Vagina (tissue), 2 donors: ENCODE measurements at places on chromosomes 6 and 20. TPM values are rescaled to one million over a fixed set of nuclear protein-coding genes. Genes with fewer than 3 reads are reported as not detected.

DNA sequence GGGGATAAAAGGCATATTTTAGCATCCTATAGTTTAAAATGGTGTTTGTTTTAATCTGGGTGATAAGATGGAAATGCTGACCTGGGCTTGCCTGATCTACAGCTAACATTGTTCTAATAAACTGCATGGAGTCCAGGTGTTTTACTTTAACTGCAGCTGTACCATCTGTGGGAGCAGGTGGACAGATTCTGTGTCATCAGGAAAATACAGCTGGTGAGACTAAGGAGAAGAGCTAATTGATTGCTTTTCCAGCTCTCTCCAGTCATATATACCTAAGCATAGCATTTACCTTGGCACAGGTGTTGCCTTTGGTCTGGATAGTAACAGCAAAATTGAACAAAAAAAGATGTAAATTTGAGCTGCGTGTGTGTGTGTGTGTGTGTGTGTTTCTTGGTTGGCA, 31.6 kb downstream of the CBFA2T2 start:
- H3K36me3 ChIP-seq = no peaks in the 10 kb centered on the region
- H3K4me1 ChIP-seq = peaks cover 20% of the 10 kb centered on the region
- no peaks in the 10 kb centered on the region for H3K27me3 ChIP-seq
- no peak overlapping the region for H3K27ac ChIP-seq
- no peak for DNase-seq

DNA sequence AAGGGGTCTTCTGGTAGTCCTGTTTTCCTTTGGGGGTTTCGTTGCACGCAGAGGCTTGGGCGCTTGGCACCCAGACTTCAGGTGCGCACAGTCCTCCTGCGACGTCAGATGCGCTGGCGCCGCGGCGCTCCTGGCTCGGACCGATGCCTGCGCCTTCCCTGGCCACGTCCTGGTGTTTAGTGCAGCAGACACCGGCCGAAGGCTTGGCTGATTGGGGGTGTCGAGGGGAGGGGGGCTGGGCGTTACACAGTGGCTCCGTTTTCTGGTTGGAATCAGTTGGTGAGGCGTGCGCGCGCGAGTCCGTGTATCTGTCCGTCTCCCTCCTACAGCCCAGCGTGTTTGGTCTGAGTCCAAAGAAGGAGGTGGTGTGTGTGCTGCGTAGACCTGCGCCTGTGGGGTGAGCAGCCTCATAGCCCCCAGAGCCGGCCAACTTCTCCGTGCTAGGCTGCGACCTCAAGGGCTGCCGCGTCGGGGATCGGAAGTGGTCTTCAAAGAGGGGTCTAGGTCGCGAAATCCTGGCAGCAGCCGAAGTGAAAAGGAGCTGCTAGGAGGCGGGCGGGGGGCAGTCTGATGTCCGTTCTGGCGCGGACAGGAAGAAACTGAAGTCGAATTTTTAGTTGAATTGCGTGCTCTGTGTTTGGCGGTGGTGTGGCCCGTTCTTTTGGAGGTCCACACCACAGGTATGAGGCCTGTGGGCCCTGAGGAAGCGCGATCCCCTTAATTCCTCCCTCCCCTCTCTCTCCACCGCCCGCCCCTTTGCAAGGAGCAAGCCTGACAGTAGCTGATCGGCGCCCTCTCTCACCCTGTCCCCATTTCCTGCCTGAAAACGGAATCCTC, 1.5 kb downstream of the SYNDIG1 start:
- H3K27ac ChIP-seq = no peak overlapping the region
- H3K4me1 ChIP-seq = peaks cover 10% of the 10 kb centered on the region
- no peak for DNase-seq
- H3K36me3 ChIP-seq = no peaks in the 10 kb centered on the region
- H3K4me3 ChIP-seq = peak overlapping the region; percentile 42

DNA sequence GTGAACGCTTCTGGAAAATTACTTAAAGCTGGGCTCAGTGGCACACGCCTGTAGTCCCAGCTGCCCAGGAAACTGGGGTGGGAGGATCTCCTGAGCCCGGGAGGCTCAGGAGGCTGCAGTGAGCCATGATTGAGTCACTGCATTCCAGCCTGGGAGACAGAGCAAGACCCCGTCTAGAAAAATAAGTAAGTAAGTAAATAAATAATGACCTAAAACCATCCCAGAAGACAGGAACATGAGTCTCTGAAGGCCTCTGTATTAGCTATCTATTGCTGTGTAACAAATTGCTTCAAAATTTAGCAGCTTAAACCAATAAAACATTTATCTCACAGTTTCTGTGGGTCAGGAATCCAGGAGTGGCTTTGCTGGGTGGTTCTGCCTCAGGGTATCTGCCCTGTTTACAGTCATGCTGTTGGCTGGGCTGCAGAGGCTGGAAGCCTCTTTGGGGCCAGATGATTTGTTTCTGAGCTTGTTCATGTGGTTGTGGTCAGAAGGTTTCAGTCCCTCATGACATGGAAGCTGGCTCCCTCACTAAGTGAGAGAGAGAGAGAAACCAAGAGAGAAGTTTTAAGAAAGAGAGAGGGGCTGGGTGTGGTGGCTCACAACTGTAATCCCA, 48.4 kb upstream of the NCOA3 start:
- DNase-seq = no peak
- H3K36me3 ChIP-seq = no peaks in the 10 kb centered on the region
- peaks cover 5% of the 10 kb centered on the region for H3K4me1 ChIP-seq
- H3K27ac ChIP-seq = no peak overlapping the region
- no peak overlapping the region for H3K4me3 ChIP-seq

DNA sequence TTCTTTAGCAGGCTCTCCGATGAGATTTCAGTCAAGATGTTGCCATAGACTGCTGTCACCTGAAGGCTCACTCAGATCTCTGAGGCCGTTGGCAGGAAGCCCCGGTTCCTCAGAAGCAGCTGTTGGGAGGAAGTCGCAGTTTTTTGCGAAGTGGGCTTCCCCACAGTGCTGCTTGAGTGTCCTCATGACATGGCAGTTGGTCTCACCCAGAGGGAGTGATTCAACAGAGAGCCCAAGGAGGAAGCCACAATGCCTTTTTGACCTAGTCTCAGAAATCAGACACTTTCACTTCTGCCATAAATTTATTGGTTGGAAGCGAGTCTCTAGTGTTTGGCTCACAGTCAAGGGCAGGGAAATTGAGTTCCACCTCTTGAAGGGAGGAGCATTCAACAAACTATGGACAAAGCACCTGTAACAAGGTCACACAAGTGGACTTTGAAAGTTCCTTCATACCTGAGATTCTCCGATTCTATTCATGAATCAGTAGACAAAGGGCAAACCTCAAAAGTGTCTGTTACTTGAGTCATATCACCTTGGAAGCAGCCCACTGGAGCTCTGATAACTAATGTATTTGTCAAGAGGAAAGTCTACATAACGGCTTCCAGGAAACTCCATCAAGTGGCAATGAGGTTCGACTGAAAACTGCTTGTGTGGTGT, 208.3 kb downstream of the TASP1 start:
- H3K36me3 ChIP-seq = peaks cover 3% of the 10 kb centered on the region
- no peak overlapping the region for H3K27ac ChIP-seq
- no peaks in the 10 kb centered on the region for H3K4me1 ChIP-seq

Gene C2
- total RNA-seq = 2.9 TPM

DNA sequence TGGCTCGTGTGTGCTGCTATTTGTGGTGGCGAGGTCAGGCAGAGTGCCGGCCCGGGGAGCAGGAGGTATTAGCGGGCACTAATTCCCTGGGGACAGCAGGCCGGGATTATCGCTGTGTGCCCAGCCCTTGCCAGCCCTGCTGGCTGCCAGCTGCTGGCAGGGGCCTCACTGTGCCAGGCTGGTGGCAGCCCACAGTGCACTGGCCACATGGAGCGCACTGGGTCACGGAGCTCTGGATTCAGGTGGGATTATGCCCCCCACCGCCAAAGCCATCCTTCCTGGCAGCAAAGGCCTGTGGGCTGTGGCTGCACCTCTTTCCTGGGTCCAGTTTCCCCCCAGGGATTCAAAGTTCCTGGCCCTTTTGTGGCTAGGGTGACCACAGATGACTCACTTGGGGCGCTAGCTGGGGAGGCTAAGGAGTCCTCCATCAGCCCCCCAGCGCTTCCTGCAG, 59.7 kb downstream of the YTHDF1 start:
- H3K36me3 ChIP-seq = no peaks in the 10 kb centered on the region
- H3K4me1 ChIP-seq = peaks cover 2% of the 10 kb centered on the region
- H3K27me3 ChIP-seq = no peaks in the 10 kb centered on the region

- no peaks in the 10 kb centered on the region for H3K27me3 ChIP-seq
- H3K27ac ChIP-seq = no peak overlapping the region
- no peaks in the 10 kb centered on the region for H3K36me3 ChIP-seq
- H3K4me1 ChIP-seq = peaks cover 9% of the 10 kb centered on the region
- DNase-seq = no peak
- no peak overlapping the region for H3K4me3 ChIP-seq
Measured at GRCh38 chr6:89357390-89357789, 4.9 kb upstream of the UBE2J1 start.

DNA sequence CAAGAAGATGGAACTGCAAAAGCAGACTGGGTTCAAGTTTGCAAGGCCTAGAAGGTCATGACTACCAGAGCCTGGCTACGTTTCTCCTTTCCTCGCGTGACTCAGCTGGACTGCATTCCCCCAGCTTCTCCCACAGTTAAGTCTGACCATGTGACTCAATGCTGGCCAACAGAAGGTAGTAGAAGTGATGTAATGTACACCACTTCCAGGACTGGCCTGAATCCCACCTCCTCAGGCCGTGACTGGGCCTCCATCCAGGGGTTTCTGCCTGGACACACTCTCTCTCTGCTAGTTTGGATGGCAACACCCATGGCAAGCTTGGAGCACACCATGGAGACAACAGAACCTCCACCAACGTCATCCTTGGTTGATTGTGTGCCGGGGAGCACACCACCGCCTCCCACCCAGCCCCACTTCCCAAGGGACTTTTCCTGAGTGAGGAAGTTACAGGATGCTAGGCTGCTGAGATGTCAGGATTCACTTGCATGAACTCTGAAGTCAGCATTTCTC, 112.0 kb upstream of the CDYL start:
- H3K27me3 ChIP-seq = no peaks in the 10 kb centered on the region
- peaks cover 6% of the 10 kb centered on the region for H3K4me1 ChIP-seq
- peak overlapping the region; percentile 68 for H3K27ac ChIP-seq
- no peaks in the 10 kb centered on the region for H3K36me3 ChIP-seq

Gene DEFB115
- not detected for total RNA-seq

- H3K4me3 ChIP-seq = no peak overlapping the region
- no peaks in the 10 kb centered on the region for H3K27me3 ChIP-seq
- no peak overlapping the region for H3K27ac ChIP-seq
- H3K4me1 ChIP-seq = no peaks in the 10 kb centered on the region
- no peaks in the 10 kb centered on the region for H3K36me3 ChIP-seq
Measured at GRCh38 chr6:55773620-55774216, 101.7 kb downstream of the BMP5 start.

DNA sequence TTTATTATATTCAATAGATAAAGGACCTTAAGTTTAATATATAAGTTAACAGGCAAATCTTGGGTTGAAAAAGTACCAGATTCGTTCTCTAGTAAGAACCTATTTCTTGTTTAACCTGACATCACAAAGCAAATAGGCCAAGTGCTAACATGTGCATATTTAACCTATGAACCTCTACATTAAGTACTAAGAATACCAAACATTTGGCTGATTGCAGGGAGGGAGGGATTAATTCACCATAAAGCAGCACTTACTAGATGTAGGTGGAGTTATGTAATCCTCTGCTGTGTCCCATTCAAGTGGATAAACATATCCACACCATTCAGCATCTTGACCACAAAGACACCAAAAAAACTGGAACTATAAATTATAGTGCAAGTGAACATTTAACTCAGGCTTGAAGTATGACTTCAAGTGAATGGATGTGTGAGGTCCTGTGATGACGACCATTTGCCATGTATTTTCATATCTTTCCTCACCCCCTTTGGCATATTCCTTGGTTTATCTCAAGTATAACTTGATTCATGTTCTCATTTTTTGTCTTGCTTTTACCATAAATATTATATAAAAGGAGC, 10.2 kb downstream of the STX11 start:
- H3K27me3 ChIP-seq = no peaks in the 10 kb centered on the region
- H3K36me3 ChIP-seq = no peaks in the 10 kb centered on the region
- H3K4me1 ChIP-seq = peaks cover 10% of the 10 kb centered on the region
- H3K4me3 ChIP-seq = no peak overlapping the region
- no peak for DNase-seq

Gene BMP5
- not detected for total RNA-seq

Gene CD2AP
- 23.6 TPM for total RNA-seq

GRCh38 chr6:3341467-3341866, 82.7 kb downstream of the PSMG4 start:
- peak overlapping the region; percentile 26 for H3K27ac ChIP-seq
- DNase-seq = no peak
- H3K36me3 ChIP-seq = no peaks in the 10 kb centered on the region
- no peak overlapping the region for H3K4me3 ChIP-seq

DNA sequence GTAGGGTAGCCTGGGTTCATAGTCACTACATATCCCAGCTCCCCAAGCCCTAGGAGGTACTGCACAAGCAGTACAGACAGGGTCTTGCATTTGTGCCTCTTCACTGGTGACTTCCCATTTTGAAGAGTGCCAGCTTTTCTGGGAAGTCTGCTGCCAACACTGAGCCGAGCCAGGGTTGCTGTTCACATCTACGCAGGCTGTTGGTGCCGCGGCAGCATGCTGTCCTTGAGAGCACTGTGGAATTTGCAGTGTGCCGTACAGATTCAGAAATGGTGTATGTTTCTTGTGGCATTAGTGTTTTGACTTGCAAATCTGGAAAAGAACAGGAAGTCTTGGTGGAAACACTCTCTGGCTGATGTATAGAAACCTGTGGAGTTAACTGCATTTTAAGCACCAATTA, 67.5 kb downstream of the JARID2 start:
- no peaks in the 10 kb centered on the region for H3K36me3 ChIP-seq
- no peak overlapping the region for H3K4me3 ChIP-seq

Gene TSHZ2
- 30.4 TPM for total RNA-seq

Gene RBM24
- total RNA-seq = 2.7 TPM

GRCh38 chr6:44386929-44387345, 569 bp upstream of the CDC5L start:
- peaks cover 29% of the 10 kb centered on the region for H3K4me1 ChIP-seq
- H3K27me3 ChIP-seq = no peaks in the 10 kb centered on the region
- peak overlapping the region; percentile 81 for H3K4me3 ChIP-seq
- H3K36me3 ChIP-seq = no peaks in the 10 kb centered on the region

Gene CNR1
- 6.1 TPM for total RNA-seq

DNA sequence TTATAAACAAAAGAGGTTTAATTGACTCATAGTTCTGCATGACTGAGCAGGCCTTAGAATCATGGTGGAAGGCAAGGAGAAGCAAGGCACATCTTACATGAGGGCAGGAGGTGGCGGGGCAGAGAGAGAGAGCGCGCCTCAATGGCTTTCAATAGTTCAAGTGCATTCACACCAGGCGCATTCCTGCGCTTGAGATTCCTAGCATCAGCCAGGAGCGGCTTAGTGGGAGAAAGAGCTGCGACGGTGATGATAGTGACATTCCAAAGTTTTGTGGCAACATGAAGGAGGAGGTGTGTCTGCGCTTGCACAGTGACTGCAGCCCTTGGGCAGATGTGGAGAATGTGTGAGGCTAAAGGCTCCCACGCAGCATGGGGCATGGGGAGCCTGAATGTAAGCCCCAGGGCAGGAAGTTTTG, 25.0 kb upstream of the EMILIN3 start:
- H3K27ac ChIP-seq = no peak overlapping the region
- no peak for DNase-seq
- H3K27me3 ChIP-seq = no peaks in the 10 kb centered on the region
- no peak overlapping the region for H3K4me3 ChIP-seq
